Left renal cortex interstitium (tissue), 4 donors: ENCODE measurements at places on chromosomes 4 and X.

GRCh38 chr4:186021461-186022167 lies 47.3 kb upstream of the TLR3 start:
- DNase-seq = no peak

DNA sequence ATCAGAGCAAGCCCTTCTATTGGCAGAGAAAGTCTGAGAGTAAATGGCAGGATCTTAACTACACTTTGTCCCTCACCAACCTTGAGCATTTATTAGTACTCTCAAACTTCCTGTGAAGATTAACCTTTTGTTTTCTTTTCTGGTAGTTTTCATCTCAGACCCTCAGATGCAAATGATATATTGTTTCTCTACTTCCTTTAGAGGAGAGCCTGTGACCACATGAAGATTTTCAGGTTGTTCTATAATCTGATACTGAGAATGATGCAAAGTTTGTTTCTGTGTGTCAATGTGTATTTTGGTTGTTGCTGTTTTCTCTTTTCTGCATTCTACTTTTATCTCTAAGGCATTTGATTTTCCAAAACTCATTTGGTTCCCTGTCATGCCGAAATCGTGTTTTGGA lies 165.8 kb upstream of the CYSLTR1 start:
- no peak for DNase-seq

DNA sequence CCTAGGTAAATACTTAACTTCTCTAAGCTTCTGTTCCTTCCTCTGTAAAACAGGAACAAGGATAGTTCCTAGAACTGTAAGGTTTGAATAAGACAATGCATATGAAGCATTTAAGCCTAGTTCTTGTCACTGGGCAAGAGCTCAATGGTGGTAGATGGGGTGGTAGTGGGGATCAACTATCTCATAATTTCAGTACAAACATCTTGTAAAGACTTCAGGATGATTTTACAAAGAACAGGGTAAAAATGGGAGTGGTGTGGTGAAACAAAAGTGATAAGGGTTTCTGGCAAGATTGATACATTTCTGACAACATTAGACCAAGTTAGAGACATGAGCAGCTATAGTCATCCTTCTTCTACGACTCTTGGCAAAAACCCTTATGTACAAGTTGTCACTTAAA lies 137.8 kb downstream of the SCFD2 start:
- DNase-seq = no peak

GRCh38 chr4:148052448-148052847 lies 320.6 kb downstream of the ARHGAP10 start:
- DNase-seq = no peak

DNA sequence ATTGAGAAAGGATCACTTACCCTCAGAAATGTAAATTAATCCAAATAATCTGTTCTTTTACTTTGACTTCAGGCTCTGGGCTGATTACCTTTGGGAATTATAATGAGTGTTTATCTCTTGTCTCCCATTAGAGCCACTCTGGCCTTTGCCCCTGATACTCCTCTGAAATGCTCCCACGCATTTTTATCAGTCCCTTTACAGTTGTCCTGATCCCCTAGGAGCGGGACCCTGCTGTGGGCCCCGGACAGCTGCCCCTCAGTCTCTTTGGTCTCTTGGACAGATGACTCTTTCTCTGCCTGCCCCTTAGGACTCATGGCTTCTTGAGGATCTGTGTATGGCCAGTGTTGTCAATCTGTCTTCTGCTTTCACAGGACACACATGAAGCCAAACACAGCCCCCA lies 1.0 kb upstream of the TRIM75 start:
- no peak for DNase-seq
